ENCODE measurements at places on chromosomes 2 and 18. TPM values are rescaled to one million over a fixed set of nuclear protein-coding genes. Genes with fewer than 3 reads are reported as not detected.

Gene CASP8
- total RNA-seq: 16.9 TPM

Gene GALNT14
- 10.4 TPM for total RNA-seq

Gene MROH2A
- total RNA-seq: not detected

Gene COLEC11
- total RNA-seq: 0.29 TPM

Gene TTN
- total RNA-seq: 0.41 TPM

Gene CABYR
- total RNA-seq: 3.0 TPM

Gene TYMS
- 37.0 TPM for total RNA-seq

Gene LCT
- not detected for total RNA-seq

Gene REG1B
- not detected for total RNA-seq

Gene M1AP
- total RNA-seq: not detected

Gene PIEZO2
- total RNA-seq: 100.0 TPM

Gene HOXD4
- total RNA-seq: 12.4 TPM

Gene GKN1
- not detected for total RNA-seq

Measured in glomerular endothelial cell (primary cell).